Activated naive CD4-positive, alpha-beta T cell treated with anti-CD3 and anti-CD28 coated beads for 36 hours (primary cell): ENCODE measurements at places on chromosomes 6 and 20. TPM values are rescaled to one million over a fixed set of nuclear protein-coding genes. Genes with fewer than 3 reads are reported as not detected.

- no peak for DNase-seq
Observed at GRCh38 chr20:24968278-24968800, 19.3 kb downstream of the CST7 start.

DNA sequence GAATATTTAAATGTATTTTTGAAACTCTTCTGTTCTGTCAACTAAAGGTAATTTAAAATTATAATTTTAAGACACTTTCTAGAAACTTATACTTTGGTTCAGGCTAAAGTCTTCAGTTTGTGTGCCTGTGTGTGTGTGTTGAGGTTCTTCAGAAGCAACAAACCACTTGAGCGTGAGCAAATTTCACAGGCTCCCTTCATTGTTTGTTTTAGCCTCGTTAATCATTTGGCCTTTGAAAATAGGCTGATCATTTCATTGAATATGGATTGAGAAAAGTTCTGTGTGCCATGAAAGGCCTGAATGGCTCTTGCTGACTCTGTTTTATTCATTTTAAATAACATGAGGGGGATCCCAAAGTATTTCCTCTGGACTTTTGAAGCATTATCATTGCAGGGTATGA, 420.1 kb downstream of the CDKAL1 start:
- DNase-seq, result no peak

GRCh38 chr20:63490416-63490815, 8.5 kb downstream of the EEF1A2 start:
- DNase-seq, result no peak

DNA sequence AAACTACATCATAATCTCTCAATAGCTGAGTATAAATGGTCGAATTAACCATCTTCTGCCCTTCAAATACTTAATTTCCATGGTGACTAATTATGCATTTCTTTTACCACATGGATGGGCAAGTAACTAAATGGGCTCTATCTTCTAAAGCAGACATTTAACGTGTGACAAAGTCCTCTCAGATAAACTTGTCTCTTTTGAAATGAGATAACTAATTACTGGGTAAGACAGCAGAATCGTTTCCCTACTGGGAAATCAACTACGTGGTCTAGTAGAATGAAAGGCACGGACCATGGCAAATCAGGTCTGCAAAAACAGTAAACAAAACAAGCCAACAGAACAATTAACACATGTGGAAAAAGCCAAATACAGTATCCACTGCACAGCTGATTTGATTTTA, 137.7 kb downstream of the BACH2 start:
- DNase-seq, result no peak

GRCh38 chr20:62067547-62068260, 2.0 kb upstream of the TAF4 start:
- peak; percentile 44 for DNase-seq

DNA sequence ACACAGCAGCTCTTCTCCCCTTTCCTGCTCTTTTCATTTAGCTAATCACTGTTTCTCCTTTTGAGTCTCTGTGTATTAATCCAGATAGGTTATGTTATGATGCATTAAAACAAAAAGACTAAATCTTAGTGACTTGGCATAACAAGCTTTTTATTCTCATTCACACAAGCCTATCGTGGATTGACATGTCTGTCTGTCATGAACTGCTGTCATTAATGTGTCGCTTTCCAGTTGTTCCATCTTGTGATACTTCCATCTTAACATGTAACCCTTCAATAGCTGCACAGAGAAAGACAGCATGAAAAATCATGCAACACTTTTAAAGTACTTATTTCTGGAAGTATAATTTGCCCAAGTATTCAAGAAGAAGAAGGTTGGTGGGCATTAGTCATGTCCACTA, 128.7 kb downstream of the GRIK2 start:
- DNase-seq, result no peak

DNA sequence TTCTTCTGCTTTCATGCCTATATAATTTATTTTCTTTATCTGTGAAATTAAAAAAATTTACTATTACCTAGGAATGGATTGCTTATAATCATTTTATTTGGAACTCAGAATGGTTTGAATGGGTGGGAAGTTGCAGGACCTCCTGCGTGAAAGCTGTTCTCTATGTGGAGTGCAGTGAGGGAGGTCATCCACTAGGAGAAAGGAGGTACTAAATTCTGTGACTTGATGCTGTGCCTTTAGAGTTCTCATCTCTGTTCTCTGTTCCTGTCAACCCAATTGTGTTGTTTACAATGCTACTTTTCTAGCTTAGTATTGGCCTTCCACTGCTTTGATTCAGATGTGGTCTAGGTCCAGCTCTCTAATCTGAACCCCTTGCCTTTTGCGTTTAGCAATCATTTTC, 65.0 kb upstream of the HIVEP1 start:
- no peak for DNase-seq

- DNase-seq, result no peak
Observed at GRCh38 chr6:71404145-71404966, 115.7 kb downstream of the OGFRL1 start.

- DNase-seq, result no peak
Observed at GRCh38 chr6:75673884-75674283, 72.2 kb downstream of the SENP6 start.

GRCh38 chr6:148650941-148651505, 95.8 kb upstream of the UST start:
- no peak for DNase-seq

Gene RSPO3
- total RNA-seq, result not detected

Gene VSTM2L
- total RNA-seq, result not detected

Gene TRIM39
- total RNA-seq, result 14.5 TPM

Gene MRPL14
- 41.0 TPM for total RNA-seq

Gene ALDH5A1
- 16.8 TPM for total RNA-seq

Gene PPP1R14C
- not detected for total RNA-seq

Gene SMLR1
- total RNA-seq, result not detected

Gene ZC2HC1B
- total RNA-seq, result not detected

Gene PLA2G7
- total RNA-seq, result not detected
